Central memory CD4-positive, alpha-beta T cell (primary cell): ENCODE measurements at places on chromosomes 4 and X.
A peak's percentile ranks its signal among the peaks of the same experiment; 100 is the strongest.

DNA sequence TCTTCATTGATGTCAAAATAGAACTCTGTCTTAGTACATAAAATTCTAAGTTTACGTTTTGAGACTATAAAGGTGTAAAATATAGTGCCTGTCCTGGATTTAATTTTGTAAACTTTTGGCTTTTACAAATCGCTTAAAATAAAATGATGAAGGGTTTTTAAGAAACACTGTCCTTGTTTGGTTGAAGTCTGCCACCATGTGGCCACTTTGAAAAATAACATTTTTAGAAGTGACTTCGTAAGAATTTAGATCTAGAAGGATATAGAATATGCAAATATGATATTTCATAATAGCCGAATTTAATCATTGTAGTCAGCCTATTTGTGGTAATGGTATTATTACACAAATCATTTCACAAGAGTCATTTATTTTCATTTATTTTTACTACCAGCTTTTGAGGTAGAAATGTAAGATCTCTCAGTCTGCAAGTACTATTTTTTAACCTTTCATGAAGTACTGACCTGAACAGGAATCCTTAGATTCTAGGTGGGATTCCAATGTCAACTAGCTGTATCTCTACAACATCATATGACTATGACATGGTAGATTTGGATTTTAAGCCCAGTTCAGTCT lies 31.0 kb upstream of the FAT4 start:
- no peak for DNase-seq

GRCh38 chrX:39745818-39746217 lies 351.9 kb downstream of the BCOR start:
- no peak for DNase-seq

- no peak for DNase-seq
Observed at GRCh38 chrX:25191403-25191802, 175.6 kb upstream of the ARX start.

DNA sequence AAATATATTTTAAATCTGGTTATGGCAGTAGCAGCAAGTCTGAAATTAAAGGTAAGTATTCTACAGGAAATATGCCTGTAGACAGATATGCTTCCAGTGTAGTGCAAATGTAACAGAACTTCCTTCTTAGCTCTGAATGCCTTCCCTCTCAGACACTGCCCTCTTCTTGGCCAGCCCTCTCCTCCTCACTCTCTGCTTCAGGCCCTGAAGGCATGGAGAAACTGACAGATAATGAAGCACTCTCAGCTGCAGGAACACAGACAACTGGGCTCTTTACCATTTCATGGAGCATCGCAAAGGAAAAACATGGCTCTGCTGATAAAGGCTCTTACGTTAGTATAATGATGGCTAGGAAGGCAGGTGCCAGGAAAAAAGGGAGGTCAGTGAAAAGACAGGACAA lies 431.5 kb upstream of the RASGEF1B start:
- no peak for DNase-seq

- DNase-seq: no peak
Observed at GRCh38 chr4:113641025-113641431, 120.5 kb downstream of the CAMK2D start.

GRCh38 chr4:154738426-154738825 lies 5.4 kb upstream of the LRAT start:
- DNase-seq: no peak

GRCh38 chr4:52197306-52197705 lies 146.2 kb downstream of the SPATA18 start:
- DNase-seq: no peak

DNA sequence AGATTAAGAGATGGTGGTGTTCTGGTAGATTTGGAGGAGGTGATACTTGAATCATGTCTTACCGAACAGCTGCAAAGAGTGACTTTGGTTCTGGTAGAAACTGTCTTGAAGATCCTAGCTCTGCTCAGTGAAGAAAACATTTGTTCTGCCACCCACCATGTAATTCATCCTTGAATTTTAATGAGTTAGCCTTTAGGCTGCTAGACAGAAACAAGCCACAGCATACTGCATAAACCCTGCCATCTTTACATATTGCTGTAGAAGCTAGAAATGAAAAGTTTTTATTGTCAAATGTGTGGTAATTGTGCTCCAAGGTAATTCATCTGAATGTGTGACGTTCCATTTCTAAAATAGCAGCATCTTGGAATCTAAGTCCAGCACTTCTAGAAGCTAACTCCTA lies 161.0 kb upstream of the RAPGEF2 start:
- DNase-seq: no peak

- no peak for DNase-seq
Observed at GRCh38 chrX:39541881-39542280, 555.9 kb downstream of the BCOR start.

GRCh38 chrX:123274796-123275195 lies 90.7 kb downstream of the GRIA3 start:
- DNase-seq: no peak

DNA sequence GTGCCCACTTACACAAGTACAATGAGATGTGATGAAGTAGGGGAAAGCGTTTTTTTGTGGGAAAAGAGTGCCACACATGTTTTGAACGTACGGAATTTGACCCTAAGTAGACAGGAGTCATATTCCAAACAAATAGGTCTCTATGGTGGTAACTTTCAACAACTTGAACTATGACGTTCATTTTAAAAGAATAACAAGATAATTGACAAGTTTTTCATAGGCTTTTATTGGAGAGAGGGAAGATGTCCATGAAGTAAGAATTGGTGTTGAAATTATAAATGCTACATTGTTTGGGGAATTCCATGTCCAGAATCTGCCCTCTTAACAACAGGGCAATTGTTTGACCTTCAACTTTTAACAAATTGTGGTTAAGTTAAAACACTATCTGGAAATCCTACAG lies 126.5 kb downstream of the GASK1B start:
- no peak for DNase-seq

DNA sequence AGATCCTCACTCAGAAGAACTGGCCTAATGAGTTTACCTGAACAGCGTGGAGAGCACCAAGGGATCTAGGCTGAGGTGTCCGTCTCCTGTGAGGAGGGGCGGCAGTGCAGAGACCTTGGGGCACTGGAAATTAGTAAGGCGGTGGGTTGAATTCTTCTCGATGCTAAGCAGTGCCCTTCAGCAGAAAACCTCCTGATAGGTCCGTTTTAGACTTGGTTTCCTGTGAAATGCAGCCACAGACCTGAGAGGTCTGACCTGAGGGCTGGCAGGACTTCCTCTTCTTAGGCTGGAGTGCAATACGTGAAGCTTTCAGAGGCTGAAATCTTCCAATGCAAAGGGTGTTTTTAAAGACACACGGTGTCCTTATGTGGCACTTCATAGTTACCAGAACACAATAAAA lies at the start of gene CLNK:
TSS of gene CLNK (minus strand) at position 138 of the 400 bp plus-strand sequence. CDS start 16,899 bp downstream, outside the sequence.
- DNase-seq: no peak

- no peak for DNase-seq
Observed at GRCh38 chr4:146098978-146099377, 76.5 kb upstream of the LSM6 start.

- no peak for DNase-seq
Observed at GRCh38 chr4:181085557-181085956, 1157.6 kb upstream of the TENM3 start.

GRCh38 chr4:93299118-93299517 lies 529.4 kb upstream of the ATOH1 start:
- no peak for DNase-seq

- DNase-seq: no peak
Observed at GRCh38 chr4:177232473-177232872, 77.2 kb upstream of the NEIL3 start.

GRCh38 chr4:139950568-139950967 lies 203.4 kb downstream of the MAML3 start:
- DNase-seq: no peak

- DNase-seq: no peak
Observed at GRCh38 chr4:99722006-99722405, 64.4 kb upstream of the C4orf54 start.

- DNase-seq: no peak
Observed at GRCh38 chr4:120733968-120734367, 188.6 kb downstream of the PRDM5 start.

DNA sequence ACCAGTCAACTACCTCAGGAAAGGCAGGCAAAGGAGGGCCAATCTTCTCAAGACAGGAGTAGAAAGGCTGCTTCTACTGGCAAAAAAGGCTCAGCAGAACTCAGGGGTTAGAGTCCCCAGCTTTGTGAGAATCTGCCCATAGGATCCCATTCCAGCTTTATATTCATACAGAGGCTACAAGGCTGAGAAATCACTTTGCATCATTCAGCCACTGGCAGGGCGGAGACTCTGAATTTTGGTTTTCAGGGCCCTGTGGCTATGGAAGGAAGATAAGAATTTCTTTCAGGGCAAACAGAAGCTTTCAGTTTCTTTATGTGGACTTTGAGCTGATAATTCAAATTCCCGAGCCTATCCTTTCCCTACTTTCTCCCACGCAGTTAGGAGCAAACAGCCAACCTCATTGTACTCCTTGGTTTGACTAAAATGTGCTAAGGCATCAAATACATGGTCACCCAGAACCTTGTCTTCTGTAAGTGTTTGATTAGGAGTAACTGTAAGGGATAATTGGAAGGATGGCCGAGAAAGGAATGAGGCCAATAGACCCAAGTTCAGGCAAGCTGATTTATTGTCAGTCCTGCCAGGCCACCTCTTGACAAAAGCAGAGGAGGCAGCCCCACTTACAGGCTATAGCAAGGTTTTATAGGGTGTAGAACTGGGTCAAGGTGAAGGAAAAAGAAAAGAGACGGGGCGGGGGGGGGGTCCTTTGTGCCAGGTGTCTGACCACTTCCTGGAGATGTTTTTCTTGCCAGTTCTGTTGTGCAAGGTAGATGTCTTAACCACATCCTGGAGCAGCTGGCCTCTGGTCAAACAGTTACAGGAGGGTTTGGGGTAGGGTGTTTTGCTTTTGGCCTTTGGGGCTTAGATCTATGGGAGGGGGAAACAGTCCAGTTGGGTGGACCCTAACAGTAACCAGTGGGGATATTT lies 165.3 kb upstream of the PPP1R2C start:
- DNase-seq: peak; percentile 59

DNA sequence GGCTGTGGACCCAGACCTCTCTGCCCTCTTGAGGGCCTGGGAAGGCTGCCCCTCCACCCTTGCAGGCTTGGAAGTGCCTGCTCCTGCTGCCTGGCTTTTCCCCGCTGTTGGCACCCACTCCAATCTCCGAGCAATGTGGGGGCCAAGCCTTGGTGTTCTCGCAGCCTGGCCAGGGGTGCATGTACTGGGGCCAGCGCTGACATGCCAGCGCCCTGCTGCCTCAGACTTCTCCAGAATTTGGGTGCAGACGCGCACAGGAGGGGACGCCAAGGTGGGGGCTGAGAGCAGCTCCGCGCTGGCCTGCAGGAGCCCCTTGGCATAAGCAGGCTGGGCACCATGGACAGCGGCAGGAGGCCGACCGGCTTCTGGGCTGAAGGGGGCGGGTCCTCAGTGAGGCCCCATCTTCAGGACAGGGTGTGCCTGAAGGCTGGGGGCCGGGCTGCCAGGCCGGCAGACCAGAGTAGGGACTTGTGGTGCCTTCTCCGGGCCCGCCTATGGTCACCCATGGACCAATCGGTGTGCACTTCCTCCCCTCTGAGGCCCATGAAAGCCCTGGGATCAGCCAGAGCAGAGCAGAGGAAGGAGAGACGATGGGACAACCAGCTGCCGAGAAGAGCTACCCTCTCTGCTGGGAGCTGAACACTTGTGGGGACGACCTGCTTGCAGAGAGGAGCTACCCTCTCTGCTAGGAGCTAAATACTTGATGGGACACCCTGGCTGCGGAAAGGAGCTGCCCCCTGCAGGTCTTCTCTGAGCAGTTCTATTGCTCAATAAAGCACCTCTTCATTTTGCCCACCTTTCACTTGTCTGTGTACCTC lies 118.3 kb downstream of the DNAAF6 start:
- no peak for DNase-seq

DNA sequence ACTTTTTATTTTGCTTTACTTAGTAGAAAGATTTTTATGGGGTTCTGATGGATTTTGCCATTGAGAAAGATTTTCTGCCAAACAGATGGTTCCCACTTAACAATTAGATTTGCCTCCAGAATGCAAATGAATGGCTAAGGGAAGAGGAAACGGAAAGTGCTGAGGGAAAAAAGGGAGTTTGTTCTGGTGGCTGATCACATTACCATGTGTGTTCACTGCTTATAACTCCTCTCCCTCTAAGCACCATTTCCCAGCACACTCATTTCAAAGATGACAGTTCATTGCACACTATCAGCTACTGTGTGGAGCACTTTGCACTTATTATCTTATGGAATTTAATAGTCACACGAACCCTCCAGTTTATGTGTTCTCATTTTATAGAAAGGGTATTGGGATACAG lies 68.0 kb upstream of the GRID2 start:
- no peak for DNase-seq

GRCh38 chrX:26851981-26852380 lies 611.2 kb downstream of the PPP4R3C start:
- DNase-seq: no peak
